Stimulated activated CD4-positive, alpha-beta T cell treated with anti-CD3 and anti-CD28 coated beads, Interleukin-12 subunit alpha, Interleukin-12 subunit beta, amount 100 ng/mL, for 4 hours (primary cell): ENCODE measurements at places on chromosomes 4 and X.
A peak's percentile ranks its signal among the peaks of the same experiment; 100 is the strongest.

DNA sequence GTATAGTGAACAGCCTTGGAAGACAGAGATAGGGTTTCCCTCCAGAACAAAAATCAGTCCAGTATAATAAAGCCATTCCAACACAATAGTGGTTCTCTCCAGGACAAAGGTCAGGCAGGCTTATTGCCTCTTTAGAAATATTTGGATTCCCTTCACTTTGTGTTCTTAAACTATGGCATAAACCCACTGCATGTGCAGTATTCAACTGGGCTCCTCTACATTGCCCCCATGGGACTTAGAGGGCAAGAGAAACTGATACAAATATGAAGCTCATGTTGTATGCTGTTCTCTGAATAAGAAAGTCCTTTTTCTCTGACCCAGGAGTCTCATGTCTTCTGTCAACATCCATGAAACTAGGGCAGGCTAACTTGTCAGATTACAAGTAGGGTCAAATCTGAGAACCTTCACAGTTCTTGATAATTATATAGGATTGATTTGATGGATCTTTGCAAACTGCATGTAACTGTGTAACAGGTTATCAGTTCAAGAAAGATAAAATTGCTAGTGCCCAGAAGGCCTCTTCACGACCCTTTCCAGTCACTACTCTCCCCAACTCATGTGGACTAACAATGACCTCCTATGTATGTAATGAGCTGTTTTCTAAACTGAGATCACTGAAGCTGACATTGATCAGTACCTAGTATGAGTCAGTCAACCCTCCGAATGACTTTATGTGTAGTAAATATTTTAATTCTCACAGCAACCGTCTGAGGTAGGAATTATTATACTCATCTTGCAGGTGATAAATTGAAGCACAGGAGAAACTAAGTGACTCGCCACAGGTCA is 31.9 kb upstream of the FAM9C start:
- DNase-seq, result no peak

- no peak for DNase-seq
These were observed 58.2 kb downstream of the ARSJ start for GRCh38 chr4:113921089-113921794.

DNA sequence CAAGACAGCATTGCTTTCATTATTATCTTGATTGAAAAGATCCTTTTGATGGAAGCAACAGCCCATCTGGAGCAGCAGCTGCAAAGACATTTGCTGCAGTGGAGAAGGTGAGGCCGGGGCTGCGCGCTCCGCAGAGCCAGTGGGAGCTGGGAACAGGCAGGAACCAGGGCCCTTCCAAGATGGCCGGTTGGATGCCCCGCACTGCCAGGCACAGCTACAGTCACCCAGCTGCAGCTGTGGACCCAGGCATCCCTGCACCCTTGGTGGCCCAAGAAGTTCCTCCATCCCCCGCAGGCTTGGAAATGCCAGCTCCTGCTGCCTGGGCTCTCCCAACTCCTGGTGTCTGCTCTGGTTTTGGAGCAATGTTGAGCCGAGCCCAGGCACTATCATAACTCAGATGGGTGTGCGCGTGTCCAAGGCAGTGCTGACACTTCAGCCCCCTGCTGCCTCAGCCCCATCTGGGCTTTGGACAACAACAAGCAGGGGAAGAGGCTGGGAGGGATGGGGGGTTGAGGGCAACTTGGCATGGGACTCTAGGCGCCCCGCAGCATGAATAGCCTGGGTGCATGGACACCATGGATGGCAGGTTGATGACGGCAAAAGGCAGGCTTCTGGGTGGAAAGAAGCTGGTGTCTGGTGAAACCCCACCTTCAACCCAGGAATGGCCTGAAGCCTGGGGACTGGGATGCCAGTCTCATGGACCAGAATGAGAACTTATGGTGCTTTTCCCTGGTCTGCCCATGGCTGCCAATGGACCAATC is 371.8 kb downstream of the FSTL5 start:
- no peak for DNase-seq

DNA sequence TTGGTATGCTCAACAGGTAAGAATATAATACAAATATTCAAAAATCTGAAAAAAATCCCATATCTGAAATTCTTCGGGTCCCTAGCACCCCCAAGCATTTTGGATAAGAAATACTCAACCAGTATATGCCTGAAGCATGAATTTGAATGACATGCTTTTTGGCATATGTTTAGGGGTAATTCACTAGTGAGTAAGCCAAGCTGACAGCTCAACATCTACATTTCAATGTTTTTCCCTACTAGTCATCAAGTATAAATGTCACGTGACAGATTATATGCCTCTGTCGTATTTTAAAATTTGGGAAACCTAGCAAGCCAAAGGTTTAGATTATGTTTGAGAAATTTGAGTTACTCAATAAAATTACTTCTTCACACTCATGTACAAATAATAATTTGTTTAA is 125.1 kb downstream of the FGF16 start:
- DNase-seq, result no peak

DNA sequence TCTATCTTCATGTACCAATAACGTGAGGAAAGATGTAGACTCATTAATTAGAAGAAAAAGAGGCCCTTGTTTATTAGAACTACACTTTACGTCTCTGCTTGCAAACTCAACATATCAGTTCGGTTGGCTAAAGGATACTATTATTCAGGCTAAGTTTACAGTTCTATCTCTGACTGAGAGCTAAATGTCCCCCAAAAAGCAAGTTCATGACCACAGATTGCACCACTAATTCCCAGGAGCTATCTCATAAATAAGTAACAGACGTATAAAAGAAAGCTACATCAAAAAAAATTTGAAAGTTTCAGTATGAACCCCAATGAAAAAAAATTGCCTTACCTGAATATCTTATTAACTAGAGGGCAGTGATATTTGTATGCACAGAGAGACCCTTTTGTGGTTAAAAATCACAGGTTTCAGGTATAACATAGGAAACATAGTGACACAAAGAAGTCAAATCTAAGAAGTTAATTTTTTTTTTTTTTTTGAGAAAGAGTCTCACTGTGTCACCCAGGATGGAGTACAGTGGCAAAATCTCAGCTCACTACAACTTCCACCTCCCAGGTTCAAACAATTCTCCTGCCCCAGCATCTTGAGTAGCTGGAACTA is 128.9 kb downstream of the MAB21L2 start:
- DNase-seq, result no peak

- DNase-seq, result no peak
These were observed 77.3 kb downstream of the ARHGAP10 start for GRCh38 chr4:147809211-147809610.

GRCh38 chr4:10671366-10671765 is 13.2 kb downstream of the CLNK start:
- DNase-seq, result no peak

DNA sequence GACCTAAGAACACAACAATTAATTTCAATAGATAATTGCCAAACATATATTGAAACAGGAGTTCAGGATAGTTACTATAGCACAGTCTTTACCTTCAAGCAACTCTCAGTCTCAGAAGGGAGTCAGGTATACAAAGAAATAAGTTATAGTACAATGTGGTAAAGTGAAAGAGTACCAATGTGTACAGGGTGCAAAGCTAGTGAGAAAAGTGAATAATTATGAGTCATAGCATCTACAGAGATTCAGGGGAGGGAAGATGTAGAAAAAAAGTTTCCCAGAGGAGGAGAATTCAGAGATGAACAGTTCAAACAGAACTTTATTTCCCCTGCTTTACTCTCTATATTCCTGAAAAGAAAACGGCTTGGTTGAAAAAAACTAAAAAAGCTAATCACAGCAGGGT is 22.7 kb upstream of the DKK2 start:
- DNase-seq, result no peak

GRCh38 chr4:153258750-153259149 is 54.5 kb downstream of the TRIM2 start:
- no peak for DNase-seq

DNA sequence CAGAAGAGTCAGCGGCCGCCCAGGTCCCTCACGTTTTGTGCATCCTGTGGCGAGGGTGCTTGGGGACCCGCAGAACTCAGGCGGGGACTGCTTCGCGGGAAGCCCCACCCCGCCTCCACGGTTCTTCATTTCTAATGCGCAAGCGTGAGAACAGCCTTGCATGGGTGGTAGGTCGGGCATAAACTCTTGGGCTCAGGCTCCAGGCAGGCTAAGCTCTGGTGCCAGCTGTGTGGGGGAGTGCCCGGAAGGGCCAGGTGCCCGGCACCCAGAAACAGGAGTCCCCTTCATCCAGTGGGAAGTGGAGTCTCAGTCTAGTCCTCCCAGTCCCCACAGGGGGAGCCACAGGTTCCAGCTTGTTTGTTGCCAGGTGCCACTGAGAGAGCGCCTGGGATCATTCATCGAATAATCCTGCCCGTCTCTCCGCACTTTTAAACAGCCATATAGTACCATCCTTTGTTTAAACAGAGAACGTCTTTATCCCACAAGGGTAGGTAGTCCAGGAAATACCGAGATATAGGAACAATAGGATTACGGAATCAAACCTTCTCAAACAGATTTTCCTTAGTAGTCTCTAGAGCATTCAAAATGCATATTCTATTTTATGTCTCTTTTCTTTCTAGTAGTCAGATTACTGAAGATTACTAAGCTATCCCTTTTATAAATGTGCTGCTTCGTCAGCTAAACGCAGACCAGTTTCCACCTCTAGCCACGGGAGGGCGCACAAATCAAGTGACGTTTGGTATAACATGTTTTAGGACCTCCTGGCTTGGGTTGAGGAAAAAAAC is 12.7 kb upstream of the RBBP7 start:
- peak; percentile 59 for DNase-seq

DNA sequence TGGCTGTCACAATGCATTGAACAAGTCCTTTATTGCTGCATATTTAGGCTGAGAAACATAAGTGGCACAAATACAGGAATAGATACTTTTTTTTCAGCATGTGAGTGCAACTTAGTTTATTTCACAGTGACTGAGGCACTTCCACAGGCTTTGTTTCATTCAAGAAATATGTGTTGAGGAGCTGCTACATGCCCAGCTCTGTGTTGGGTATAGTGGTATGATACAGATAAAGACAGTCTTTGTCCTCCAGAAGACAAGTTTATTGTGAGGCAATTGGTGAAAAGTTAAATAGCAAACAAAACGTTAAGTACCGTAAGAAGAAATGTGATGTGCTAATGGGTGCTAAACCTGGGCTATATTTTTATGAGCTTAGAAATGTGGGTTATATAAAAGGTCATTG is 186.4 kb downstream of the SPRY1 start:
- no peak for DNase-seq

GRCh38 chr4:72300126-72300525 is 268.3 kb downstream of the NPFFR2 start:
- DNase-seq, result no peak

DNA sequence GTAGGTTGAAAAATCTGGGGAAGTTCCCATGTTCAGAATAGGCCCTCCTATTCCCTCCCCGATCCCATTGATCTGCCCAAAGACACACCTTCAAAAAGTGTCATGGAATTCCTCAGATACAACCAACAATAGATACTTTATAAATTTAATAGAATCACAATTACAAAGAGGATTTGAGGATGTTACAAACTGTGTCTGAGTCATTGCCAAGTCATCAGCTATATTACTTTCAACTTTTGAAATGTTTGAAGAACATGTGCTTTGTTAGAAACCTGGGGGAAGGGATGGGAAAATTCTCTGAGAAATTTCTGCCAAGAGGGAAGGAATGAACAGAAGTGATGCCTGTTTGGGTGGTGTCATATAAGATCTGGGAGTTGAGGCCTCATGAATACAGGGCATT is 46.7 kb downstream of the KCNIP4 start:
- DNase-seq, result no peak

DNA sequence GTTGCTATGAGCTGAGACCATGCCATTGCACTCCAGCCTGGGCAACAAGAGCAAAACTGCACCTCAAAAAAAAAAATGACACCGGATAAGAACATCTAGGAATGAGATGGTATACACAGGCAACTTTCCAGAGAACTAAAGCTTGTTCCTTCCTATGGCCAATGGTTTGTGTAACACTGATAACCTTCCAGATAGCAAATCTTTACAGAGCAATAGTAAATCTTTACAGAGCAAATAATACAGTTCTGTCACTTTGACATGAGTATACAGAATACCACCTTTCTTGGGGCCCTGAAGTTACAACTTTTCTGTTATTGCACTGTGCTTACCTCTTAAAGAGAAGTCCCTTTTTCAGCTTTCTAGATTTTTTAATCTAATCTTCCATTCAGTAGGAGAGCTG is 91.6 kb downstream of the CD99L2 start:
- no peak for DNase-seq

DNA sequence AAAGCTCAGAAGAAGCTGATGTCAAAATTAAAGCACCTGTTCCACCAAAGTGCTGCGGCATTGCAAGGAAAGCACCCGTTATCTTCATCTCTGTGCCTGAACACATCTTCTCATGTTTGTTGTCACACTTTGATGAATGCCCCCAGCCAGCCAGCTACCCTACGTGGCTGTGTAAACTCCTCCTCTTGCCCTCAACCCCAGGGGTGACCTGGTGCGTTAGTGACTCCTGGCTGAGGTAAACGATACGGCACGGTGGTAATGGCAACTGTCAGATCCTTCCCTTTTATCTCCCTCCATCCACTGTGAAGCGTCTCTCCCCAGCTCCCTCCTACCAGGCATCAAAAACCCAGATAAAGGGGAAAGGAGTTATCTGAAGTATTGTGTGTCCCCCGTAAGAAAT is 90.6 kb upstream of the WWC2 start:
- no peak for DNase-seq

- DNase-seq, result no peak
These were observed 467.7 kb downstream of the NKX6-1 start for GRCh38 chr4:84031401-84031800.

DNA sequence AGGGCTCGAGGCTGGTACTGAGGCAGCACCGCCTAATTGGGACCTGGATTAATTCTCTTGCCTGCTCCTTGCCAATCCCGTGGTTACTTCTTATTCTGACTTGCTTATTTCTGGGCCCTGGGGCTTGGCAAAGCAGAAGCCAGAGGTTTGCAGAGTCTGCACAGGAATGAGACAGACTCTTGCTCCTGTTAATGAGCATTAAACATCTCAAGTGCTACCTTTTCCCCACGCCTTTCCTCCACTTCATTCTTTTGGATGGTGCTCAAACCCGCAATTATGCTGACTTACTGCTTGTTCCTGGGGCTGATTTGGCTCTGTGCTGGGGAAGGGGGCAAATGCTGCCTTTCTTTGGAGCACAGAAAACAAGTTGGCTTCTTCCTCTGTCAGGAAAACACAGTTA is 16.5 kb upstream of the STOX2 start:
- DNase-seq, result no peak

DNA sequence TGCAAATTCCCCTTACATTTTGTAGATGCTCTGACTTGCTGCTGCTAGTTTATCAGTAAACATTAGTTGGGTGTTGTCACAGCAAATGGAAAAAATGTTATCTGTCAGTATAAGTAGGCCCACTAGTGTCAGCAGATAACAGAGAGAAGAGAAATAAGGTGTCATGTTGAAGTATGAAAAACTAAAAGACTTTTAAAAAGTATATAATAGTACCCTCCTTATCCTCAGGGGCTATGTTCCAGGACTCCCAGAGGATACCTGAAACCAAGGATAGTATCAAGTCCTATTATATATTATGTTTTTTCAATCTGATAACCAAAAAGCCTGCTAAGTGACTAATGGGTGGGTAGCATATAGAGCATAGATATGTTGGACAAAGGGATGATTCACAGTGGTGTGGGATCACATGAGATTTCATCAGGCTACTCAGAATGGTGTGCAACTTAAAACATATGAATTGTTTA is 11.6 kb upstream of the BMP2K start:
- DNase-seq, result no peak
